ENCODE measurements at places on chromosomes 12 and 14.

DNA sequence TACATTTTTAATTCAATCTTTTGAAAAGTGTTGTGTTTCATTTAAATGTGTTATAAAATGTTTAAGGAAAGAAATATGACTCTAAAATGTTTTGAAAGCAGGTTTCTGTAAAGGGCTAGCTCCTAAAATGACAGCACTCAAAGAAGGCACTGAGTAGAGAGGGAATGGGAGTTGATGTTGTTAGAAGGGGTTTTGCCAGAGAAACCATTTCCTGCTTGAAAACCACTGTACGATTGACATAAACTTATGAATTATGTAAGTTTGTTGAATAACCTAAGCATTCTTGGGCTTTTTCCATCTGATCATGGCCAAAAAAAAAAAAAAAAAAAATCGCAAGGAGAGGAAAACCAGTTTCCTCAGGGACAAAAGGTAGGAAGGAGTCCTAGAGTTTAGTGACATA, 234.0 kb downstream of the EGLN3 start:
- DNase-seq: no peak

DNA sequence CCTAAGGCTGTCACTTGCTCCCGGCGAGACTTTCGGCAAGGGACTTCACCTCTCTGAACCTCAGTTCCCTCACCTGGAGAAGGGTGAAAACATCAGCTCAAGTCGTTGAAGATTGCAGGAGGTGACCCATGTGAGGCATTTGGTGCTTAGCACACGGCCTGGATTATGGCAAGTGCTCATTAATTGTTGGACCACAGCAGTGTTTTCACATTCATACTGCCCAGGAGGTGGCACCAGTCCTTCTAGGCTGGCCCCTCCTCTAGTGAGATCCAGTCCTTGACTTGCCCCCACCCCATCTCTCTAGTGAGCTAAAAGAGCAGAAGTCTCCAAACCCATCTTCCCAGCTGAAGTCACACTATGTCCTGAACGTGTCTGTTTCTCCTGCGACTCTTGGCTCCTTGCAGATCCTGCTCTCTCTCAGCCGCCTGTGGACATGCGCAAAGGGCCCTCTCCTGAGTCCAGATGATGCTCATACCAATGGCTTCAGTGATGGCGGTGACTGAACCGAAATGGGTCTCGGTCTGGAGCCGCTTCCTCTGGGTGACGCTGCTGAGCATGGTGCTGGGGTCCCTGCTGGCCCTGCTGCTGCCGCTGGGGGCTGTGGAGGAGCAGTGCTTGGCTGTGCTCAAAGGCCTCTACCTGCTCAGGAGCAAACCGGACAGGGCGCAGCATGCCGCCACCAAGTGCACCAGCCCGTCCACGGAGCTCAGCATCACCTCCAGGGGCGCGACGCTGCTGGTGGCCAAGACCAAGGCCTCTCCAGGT, 1.6 kb downstream of the FICD start:
- no peak for DNase-seq

DNA sequence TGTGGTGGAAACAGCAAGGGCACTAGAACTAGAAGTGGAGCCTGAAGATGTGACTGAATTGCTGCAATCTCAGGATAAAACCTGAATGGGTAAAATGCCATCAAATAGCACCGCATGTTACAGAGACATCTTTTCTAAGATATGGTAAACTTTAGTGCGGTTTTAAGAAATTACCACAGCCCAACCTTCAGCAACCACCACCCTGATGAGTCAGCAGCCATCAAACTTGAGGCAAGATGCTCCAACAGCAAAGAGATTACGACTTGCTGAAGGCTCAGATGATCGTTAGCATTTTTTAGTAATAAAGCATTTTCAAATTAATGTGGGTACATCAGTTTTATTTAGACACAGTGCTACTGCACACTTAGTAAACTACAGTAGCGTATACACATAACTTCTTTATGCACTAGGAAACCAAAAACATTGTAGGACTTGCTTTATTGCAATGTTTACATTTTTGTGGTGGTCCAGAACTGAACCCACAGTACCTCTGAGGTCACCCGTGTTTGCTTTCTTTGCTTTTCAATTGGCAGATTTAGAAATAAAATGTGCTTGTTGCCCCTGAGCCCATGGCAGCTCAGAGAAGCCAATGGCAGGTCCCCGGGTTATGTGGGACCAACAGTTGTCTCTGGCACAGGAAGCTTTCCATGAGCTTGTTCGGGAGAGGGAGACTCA, 15.9 kb downstream of the GOLGA3 start:
- no peak for DNase-seq

DNA sequence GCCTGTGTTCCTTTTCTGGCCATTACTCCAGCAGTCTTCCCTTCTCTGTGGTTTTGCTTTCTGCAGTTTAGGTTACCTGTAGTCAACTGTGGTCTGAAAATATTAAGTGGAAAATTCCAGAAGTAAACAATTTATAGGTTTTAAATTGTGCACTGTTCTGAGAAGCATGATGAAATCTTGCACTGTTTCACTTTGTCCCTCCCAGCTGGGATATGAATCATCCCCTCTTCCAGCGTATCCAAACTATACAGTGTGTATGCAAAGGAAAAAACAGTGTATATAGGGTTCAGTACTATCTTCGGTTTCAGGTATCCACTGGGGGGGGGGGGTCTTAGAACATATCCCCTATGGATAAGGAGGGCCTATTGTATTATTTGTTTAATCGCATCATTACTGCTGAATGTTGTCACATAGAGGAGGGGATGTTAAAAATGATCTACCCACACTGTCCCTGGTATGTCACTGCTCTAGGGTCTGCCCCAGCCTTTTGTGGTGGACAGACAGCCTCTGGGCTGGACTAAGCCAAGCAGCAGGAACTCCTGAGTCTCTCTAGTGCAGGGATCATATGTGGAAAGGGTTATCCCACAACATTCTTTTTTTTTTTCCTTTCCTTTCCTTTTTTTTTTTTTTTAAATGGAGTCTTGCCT, 109.1 kb upstream of the MAX start:
- DNase-seq: no peak

DNA sequence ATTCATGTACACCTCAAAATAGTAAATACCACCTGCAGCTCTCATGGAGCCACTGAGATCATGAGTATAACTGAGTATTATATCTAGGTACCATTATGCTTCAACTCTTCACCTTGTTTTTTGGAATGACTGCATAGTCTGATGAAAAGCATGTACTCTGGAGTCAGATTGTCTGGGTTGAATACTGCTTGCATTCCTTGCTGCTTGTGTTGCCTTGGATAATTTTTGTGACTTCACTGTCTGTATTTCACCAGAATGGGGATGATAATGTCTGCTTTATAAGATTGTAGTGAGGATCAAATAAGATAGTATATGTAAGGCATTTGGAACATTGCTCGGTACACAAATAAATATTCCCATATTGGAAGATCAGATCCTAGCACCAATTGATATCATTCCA, 54.2 kb downstream of the SUSD6 start:
- no peak for DNase-seq

DNA sequence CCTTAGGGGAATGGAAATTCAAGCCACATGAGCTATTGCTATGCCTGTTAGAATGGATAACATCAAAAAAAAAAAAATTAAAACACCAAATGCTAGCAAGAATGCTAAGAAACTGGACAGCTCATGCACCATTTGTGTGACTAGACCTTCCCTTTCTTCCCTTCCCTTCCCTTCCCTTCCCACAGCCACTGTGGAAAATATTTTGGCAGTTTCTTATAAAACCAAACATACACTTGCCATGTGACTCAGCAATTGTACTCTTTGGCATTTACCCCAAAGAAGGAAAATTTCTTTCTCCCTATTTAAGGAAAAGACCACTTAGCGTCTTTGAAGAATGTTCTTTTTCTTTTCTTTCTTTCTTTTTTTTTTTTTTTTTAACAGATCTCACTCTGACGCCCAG, 49.1 kb upstream of the FKBP4 start:
- no peak for DNase-seq

DNA sequence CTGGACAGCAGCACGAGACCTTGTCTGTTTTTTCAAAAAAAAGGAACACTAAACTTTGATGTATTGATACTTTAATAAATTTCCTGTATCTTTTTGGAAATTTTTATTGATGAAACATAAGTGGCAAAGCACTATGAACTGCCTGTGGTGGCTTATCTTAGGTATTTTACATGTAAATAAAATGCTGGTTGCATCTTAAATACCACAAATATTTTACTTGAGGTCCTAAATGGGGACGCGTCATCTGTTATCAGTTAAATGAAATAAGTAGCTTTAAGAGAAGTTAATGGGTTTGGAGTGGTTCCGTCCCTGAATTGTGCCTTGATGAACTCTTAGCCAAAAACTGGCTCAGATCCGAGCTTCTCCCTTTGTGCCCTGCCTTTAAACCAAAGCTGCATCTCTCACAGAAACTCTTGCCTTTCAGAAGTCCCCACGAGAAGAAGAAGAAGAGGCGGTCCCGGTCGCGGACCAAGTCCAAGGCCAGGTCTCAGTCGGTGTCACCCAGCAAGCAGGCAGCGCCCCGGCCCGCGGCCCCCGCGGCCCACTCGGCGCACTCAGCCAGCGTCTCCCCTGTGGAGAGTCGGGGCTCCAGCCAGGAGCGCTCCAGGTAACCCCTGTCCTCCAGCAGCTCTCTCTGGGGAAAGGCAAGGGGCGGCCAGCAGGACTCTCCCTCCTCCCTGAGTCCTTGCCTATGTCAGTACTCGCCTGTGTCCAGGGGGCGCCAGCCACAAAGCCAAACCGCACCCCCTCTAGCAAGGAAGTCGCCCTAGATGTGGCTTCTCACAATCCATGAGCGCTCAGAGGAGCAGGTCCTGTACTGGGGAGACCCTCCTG, 31.2 kb upstream of the MMP17 start:
- DNase-seq: no peak

DNA sequence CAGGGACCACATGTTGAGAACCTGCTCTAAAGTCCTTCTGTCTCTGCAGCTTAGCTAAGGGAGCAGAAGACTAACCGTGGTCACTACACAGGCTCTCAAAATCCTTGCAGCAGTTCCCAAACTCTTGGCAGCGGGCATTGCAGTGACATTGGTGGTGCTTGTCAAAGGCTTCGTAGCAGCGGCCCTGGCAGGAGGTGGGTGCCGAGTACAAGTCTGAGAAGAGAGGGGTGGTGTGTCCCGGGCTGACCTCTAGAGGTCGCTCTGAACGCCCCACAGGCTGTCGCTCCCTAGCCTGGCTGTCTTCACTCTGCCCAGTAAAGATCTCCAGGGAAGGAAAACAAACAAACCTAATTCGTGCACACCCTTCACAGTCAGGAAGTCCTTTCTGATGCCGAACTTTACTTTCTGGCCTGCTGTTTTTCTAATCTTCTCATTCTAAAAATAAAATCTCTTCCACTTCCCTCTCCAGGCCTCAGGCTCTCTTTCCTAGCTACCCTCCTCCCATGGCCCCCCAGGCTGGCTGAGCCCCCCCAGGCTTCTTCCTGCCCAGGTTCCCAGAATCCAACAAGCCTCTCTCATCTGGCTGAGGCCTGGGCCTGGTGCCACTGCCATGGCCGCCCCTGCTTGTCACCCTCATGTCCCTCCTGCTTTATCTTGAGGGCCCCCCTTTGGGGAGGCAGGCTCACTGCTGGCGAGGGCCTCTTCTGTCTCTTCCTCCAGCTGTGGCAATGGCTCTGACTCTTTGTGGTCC, 7.7 kb downstream of the ENDOU start:
- DNase-seq: no peak

DNA sequence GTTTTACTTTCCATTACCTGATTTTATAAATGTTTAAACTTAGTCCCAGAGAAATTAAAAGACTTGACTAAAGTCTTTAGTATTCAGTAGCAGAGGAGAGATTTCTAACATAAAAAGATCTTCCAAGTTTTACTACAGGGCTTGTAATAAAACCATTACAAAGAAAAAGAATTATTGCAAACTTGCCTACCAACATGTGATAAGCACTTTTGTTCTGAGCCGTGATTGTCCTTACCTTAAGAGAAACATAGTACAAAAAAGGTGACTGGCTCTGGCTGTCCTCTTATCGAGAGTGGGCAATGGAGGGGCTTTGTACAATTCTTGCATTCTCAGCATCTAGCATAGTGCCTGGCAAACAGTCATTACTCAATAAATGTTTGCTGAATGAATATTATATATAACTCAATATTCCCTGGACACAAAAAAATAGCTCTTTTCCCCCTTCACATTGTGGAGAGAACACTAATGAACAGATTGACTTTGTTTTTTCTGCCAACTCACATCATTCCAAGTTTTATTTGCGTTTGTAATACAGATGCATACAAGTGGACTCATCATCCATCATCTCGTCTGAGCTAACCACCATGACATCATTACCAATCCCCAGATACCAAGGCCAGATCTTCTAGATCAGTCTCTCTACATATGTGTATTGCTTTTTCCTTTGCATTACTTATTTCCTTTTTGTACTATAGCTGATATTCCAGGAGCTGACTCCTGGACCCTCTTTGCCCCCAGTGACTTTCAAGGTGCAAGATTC, 192.8 kb upstream of the EEA1 start:
- DNase-seq: no peak

DNA sequence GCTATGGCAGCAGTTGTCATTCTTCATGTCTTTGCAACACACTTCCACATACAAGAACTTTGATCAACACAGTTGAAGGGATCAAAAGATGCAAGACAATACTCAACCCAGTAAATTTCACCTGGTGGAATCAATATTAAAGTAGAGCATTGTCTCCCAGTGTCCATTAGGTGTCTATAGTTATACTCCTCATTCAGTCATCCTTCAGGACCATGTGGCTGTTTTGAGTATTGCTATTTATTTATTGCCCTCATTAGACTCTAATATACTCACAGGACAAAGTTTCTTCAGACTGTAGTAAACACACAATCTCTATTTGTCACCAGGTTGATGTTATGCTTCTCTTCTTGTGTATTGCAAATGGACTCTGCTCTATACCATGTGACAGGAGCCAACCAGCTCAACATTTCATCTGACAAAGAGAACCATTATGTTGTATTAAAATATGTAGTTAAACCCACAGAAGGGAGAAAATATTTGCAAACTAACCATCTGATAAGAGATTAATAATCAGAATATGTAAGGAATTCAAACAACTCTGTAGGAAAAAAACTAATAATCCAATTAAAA, 146.6 kb downstream of the TGFB3 start:
- DNase-seq: no peak
